Right atrium auricular region (tissue), 2 donors: ENCODE measurements at places on chromosomes 11 and 22.

DNA sequence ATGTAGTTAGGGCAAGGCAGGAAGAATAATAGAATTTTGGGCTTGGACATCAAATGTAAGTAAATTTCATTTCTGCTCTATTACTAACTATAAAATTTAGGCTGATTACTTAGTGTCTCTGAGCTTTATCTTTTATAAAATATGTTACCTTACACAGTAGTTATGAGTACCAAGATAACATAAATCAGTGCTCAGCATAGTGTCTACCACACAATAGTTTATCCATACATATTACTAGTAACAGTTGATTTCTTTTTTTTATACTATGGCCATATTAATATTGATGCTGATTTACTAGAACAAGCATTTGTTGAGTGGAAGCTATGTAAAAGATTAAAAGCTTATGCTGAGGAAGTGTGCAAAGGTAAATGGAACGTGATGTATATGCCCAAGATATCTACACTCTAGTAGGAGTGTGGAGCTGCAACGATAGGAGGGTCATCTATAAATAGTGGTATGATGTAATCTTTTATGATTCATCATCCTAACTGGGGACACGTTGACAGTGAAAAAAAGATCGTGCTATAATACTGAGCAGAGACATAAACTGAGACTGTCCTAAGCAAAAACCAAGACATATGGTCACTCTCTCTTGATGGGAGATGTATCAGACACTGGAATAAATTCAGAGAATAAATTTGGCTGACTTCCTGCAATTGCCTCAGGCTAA, 8.7 kb upstream of the SLC5A12 start:
- no peak for DNase-seq

DNA sequence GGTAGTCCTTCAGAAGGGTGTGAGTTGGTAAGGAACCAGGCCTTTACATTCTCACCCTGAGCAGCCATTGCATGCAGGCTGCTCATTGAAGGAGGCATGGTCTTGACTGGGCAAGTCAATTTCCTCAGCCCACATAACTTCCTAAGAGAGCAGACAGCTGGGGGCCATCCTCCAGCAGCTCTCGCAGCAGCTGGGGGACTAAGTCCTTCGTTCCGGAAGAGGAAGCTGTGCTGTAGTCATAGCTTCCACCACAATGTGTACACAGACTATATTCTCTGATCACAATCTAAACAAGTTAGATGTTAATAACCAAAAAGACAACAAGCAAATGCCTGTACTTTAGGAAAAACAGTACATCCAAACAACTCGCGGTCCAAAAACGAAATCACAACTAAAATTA, 30.1 kb upstream of the MPPED1 start:
- no peak for DNase-seq

GRCh38 chr11:3341298-3341697, 37.6 kb downstream of the ZNF195 start:
- no peak for DNase-seq

DNA sequence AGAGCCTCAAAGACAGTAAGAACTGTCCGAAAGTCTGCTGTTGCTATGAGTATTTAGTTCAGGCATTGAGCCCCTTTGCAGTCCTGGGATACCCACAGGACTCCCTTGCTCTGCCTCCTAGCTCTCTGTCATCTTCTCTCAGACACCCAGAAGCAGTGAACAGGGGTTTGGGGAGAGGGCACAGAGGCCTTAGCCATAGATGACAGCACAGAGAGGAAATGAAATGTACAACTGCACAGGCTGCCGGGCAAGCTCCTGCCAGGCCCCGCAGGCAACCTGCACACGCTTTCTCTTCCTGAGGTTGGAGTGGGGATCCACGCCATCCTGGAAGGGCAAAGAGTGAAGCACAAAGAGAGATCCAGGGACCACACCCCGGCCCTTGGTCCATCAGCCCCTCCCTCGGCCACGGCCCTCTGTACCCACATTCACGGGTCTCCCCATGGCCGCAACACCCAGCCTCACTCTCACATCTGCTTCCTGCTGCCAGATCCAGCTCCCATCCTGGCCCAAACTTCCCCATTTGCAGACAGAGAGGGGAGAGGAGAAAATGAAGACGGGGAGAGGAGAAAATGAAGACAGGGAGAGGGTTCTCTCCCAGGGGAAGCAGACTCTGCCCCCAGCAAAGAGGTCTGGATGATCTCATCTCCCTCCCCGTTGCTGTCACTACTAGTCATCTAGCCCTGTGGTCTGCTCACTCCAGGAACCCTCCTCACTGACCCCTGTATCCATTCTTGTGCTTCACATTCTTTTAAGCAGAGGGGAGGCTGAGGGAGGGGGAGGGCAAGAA, 40.7 kb downstream of the CD6 start:
- no peak for DNase-seq

- DNase-seq: no peak
Measured at GRCh38 chr11:41665441-41666360, 206.2 kb upstream of the LRRC4C start.

DNA sequence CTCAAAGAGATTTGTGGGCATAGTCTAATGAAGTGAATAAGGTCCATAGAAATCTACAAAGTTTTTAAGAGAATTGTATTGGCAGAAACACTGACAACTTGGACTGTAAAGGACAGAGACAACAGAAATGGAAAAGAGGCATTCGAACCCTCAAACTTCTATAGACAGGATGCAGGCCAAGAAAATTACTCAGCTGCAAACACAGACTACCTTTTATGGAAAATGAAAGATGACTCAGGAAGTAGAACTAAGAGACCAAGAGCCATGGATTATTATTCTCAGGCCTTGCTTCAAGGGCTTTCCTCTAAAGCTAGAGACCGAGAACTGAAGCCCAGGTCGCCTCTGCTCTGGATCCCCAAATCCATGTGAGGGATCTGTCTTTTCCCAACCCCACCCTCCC, 3.8 kb upstream of the PELI3 start:
- DNase-seq: no peak

- DNase-seq: no peak
Measured at GRCh38 chr11:128470081-128470480, 117.3 kb downstream of the ETS1 start.

DNA sequence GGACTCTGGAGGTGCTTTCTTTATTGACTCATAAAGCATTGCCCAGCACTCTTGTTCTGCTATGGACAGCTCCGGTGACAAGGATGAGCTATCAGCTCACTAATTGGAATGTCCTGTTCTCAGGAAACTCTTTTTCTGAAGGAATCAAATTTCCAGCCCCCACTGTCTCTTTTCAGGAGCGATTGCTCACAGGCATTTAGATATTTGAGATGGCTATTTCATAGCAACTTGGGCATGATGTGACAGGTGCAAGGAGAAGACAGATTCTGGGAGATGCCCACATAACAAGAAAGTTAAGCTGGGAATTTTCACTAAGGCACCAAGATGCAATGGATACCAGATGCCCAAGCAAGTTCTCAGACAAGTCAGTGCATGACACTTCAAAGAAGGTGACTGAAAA, 123.4 kb upstream of the CSNK2A3 start:
- DNase-seq: no peak

GRCh38 chr11:19405966-19406365, 165.2 kb upstream of the E2F8 start:
- no peak for DNase-seq

GRCh38 chr11:5967708-5968107, 586 bp downstream of the OR56A5 start:
- DNase-seq: no peak

- DNase-seq: no peak
Measured at GRCh38 chr11:73632996-73633395, 13.4 kb upstream of the PLEKHB1 start.

DNA sequence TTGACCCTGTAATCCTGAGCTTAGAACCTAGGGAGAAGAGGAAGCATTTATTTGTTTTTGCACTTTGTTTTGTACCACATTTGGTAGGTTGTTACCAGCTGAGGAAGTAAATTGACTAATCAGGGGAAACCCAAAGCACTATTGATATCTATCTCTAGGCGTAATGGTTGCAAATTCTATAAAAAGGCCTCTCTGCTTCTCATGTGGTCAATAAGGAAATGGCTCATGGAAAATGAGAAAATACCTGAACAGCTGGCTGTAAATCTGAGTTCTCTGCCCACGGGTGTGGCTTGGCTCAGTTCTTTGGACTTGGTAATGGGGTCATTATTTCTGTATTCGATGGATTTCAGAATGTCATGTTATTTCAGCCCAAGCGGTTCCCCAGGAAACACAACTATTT, 42.4 kb downstream of the BARX2 start:
- DNase-seq: no peak

DNA sequence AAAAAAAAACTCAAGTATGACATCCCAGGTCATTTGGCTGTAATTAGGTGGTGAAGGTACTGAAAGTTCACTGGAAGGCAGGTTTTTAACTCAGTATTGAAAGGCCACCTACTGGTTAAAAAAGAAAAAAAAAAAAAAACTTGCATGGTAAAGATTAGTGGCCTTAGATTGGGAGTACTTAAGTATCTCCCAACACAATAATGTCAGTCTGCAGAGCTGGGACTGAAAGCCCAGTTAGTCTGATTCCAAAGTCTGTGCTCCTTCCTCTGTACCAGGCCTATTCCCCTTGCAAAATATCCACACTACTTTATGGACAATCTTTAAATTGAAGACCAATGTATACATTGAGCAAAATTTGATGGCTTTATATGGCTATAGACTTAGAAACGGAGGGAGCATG, 85.5 kb downstream of the NOX4 start:
- no peak for DNase-seq

GRCh38 chr11:114145166-114145775, 85.8 kb downstream of the ZBTB16 start:
- no peak for DNase-seq

DNA sequence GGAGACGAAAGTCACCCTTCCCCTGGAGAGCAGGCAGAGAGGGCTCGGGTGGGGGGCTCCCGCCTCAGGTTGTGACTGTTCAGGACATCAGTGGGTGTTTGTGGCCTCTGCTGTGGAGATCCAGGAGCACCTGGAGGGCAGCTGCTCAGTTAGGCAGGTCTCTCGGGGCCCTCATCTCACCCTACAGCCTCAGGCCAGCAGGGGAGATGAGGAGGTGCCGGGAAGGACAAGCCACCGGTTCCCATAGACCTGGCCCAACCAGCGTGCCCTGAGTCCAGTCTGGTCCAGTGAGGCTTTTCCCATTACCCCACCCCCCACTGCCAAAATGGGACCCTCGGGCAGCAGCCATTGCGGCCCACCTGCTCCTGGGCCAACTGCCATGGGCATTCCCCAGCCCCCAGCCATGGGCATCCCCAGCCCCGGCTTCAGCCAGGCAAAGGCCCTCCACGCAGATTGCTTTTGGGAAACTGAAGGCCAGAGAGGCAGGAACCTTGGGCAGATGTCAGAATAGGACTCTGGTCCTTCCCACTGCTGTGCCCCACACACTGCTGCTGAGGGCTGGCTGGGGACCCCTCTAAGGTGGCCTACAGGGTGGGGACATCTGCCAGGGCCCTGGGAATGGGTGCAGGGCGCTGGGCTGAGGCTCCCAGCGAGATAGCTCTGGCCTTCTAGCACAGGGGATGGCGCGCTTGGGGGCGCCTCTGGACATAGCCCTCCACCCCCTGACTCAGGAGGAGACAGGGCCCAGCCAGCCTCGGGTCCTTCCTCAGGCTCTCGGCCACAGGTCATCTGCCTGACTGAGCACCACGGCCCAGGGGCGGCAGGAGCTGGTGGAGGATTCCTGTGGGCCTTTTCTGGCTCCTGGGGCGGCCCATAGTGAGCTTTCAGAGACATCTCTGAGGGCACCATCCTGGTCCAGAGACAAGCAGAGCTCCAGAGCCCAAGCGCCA, 4.8 kb downstream of the PIM3 start:
- no peak for DNase-seq

- no peak for DNase-seq
Measured at GRCh38 chr11:131811383-131811782, 441.0 kb downstream of the NTM start.

DNA sequence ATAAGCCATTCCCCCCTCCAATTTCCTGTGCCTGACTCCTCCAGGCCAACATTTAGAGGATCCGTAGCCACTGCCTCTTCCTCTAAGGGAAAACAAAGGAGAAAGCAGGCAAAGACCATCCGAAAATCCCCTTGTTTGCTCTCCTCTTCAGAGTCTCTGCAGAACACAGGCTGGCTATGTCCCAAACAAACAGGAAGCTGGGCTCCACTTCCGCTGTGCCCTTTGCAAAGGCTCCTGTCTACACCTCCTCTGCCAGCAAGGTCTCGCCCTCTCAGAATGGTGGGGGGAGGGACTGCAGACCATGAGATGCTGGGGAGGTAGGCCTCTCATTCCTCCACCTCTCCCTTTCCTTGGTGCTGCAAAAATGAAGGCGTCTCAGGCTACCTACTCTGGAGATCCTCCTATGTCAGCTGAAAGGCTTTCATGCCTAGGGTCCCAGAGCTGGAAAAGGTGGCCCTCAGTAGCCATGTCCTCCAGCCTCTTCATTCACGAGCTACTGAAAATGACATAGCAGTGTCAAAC, 596.2 kb downstream of the BUD13 start:
- no peak for DNase-seq

- no peak for DNase-seq
Measured at GRCh38 chr11:126282736-126283591, at the start of gene TIRAP. TSS of gene TIRAP (plus strand) at chr11:126283093. CDS start at chr11:126290895, 7,802 bp downstream.

DNA sequence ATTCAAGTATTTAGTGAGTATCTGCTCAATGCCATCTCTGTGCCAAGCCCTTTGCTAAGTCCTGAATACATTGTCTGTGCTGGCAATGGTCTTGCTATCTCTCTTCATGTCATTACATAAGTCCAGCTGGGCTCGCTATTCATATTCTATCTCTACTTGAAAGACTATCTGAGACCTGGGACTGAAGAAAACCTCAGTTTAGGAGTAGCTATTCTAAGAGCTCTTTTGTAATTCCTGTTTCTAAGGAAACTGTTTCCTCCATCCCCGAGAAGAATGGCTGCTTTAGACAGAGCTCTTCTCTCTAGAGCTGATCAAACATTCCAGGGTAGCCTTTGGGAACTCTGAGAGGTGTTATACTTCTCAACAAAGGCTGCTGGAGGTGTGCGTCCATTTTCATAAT, 33.0 kb downstream of the SLC17A6 start:
- no peak for DNase-seq

- no peak for DNase-seq
Measured at GRCh38 chr11:126268361-126268707, 361 bp downstream of the SRPRA start.

DNA sequence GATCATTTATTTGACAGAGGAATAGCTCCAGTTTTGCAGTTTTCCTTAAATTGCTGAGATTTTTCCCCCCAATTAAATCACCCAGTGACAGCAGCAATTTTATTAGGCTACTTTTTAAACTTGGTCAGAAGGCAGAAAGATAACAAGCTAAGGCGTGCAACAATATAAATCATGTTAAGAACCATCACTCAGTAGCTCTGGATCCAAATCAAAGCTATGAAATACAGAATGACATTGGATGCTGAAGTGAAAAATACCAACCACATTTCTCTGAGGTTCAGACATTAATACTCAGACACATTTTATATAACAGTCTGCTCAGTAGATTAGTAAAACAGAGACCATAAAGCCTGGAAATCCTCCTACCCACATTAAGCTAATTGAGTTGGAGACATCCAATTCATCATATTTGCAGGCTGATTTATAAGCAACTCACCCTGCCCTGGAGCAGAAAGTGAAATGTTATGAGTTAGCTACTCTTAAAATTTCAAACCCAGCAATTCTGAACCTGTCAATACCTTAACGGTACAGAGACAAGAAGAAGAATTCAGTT, 1108.4 kb downstream of the DLG2 start:
- no peak for DNase-seq

GRCh38 chr11:105229257-105229656, 89.7 kb upstream of the CARD18 start:
- DNase-seq: no peak
